Islet precursor cell (in vitro differentiated cells): ENCODE measurements at places on chromosomes 3 and 15.
A peak's percentile ranks its signal among the peaks of the same experiment; 100 is the strongest.

- DNase-seq: peak; percentile 64
Observed at GRCh38 chr15:64775551-64776401, at the start of gene RBPMS2. RBPMS2 (minus strand) TSS chr15:64775589; CDS start chr15:64775319, 270 bp downstream.

GRCh38 chr15:51403946-51404695 lies 62.7 kb downstream of the GLDN start:
- DNase-seq: peak; percentile 63

GRCh38 chr3:63351159-63352007 lies 73.3 kb downstream of the SYNPR start:
- no peak for DNase-seq

DNA sequence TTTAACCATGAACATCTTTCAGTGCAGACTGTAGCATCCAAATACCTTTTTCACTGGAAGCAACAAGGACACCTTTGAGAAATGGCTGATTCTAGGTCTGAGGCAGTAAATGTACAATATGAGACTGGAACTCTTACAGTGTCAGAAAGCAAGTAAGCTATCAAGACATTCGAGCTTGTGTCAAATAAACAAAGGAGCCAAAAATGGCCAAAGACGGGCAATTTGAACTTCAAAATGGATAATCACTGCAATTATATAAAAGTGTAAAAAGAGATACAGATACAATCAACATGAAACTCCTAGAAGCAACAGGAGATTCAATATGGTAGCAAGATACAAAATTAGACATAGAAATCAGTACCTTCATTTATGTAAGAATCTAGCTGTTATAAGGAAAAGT lies 138.5 kb upstream of the CCDC54 start:
- DNase-seq: no peak

GRCh38 chr3:96843505-96844203 lies 29.3 kb downstream of the EPHA6 start:
- no peak for DNase-seq

DNA sequence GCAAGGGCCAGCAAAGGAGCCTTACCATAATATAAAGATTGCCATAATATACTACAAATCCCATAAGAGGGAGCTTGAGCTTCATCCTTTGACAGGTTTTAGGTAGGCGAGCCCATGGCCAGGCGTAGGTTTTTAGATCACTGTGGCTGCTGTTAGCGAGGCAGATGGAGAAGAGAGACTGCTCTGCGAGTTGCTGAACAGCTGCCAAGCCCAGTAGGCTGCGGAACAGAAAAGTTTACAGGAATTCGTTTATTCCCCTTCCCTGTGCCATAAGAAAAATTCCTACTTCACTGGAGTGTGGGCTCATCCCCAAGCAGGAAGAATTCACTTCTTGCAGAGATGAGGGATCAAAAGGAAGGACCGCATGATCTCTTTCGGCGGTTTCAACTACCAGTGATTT lies 30.5 kb downstream of the TMED3 start:
- no peak for DNase-seq

GRCh38 chr15:32652178-32652577 lies 10.7 kb downstream of the SCG5 start:
- DNase-seq: no peak

- DNase-seq: no peak
Observed at GRCh38 chr3:111901637-111902036, 42.6 kb downstream of the PHLDB2 start.

DNA sequence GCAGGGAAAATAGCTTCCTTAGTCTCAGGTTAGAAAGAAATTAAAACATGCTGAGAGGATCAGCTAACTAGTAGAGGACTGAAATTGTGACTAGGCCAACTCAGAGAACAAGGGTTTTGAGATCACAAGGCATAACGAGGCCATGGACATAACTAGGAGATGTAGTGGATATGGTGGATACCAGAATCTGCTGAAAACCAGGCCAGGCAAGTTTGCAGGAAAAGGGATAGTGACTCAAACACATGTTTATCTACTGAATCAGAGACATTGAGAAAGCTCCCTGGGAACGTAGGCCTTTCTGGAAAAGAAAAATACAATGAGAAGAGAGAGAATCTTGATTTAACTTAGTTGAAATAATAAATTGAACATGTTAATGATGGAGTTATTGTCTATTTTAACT lies 326.5 kb upstream of the GBE1 start:
- peak; percentile 78 for DNase-seq

DNA sequence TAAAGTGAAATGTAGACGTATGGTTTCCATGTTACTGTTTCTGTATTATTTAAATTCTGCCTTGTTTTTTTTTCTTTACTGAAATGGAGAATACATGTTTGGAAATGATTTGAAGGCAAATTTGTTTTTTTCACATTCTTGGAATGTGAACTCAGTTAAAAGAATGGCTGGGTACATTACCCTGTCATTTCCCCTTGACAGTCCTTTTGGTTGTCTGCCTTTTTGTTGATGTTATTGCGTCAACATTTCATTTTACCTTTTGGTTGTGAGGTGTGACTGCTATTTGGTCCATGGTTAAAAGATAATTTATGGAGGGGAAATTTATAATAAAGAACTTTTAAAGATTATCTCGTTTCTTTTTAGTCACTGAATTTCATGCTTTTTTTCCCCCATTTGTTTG lies 3.2 kb upstream of the GPR171 start:
- DNase-seq: no peak

GRCh38 chr15:70829371-70830166 lies 24.4 kb downstream of the LARP6 start:
- DNase-seq: no peak

- no peak for DNase-seq
Observed at GRCh38 chr3:39090922-39091321, 16.5 kb downstream of the GORASP1 start.

DNA sequence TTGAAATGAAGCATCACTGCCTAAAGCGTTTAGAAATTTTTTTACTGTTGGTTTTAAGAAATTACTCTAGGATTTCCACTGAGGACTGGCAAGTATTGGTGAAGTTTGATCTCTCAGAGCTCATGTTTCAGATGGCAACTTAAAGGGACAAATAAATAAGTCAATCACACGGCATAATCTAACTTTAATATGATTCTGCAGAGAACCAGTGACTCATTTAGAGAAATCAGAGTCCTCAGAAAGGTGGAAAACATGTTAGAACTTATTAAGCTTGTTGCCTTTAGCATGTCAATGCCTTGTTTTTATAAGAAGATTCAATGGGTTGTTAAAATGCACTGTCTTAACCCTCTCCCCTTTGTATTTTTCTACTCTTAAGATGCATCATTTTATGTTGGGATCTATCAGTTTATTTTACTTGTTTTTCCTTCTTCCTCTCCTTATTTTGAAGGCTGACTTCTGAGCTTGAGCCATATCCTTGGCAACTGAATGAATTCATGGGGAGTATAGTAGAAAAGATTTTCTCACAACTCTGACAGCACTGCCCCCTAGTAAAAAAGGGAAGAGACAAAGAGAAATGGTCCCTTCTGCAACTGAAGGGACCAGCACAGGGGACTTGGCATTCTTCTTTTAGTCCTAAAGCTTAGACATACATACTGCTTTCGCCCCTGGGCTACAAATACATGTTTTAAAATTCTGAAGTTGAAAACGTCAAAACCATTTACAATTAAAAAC lies 431.2 kb downstream of the LPP start:
- no peak for DNase-seq

GRCh38 chr15:43134157-43134635 lies 810 bp downstream of the TMEM62 start:
- DNase-seq: no peak

GRCh38 chr3:119733812-119734211 lies 31.0 kb downstream of the CFAP91 start:
- no peak for DNase-seq

GRCh38 chr3:171383206-171384018 lies 76.8 kb downstream of the TNIK start:
- no peak for DNase-seq

DNA sequence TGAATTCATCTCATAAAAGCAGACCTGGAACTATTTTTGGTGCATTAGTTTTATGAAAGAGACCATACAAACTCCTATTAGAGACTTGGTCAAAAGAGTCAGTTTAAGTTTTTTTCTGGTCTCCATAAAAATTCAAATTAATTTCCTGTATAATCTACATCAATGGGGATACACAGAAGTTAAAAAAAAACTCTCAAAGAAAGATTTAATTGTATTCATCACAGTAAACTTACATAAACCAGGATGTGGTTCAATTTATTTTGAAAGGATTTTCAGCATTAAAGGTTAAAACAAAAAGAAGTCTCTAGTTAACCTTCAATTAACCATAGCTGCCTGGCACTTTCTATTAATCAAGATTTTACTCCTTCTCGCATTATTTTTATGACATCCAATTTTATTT lies 530.3 kb upstream of the KCNMB2 start:
- no peak for DNase-seq

DNA sequence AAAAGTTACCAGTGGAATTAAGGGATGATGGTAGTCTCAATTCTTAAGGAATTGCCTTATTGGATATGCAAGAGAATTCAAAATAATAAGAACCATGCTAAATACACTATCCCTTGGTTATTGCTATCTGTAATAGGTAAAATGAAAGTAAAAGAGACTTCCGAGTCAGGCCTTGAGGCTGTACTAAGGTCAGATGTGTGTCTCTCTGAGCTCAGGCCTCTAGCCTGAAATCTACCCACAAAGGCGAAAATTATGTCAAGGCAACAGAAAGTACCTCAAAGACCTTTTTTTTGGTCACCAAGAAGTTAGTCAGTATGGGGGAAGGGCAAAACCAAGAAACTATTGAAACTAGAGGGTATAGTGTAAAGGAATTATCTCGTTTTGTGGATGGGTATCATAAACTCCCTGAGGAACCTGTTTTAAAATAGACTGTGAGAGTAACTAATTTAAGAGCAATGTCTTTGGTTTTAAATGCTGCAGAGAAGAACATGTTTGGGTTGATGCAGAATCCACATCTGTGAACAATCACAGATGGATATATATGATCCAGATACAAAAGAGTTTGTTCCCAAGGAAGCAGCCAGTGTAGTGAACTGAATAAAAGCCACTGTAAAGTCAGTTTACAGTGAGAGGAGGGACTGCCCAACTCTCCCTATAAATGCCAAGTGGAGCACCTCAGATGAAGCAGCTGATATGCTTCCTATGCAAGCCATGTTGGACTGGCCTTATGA lies 382.3 kb upstream of the SEMA6D start:
- DNase-seq: no peak

- no peak for DNase-seq
Observed at GRCh38 chr15:70038730-70039392, 58.9 kb downstream of the TLE3 start.

- no peak for DNase-seq
Observed at GRCh38 chr3:146966124-146966523, 361.0 kb upstream of the PLSCR5 start.

DNA sequence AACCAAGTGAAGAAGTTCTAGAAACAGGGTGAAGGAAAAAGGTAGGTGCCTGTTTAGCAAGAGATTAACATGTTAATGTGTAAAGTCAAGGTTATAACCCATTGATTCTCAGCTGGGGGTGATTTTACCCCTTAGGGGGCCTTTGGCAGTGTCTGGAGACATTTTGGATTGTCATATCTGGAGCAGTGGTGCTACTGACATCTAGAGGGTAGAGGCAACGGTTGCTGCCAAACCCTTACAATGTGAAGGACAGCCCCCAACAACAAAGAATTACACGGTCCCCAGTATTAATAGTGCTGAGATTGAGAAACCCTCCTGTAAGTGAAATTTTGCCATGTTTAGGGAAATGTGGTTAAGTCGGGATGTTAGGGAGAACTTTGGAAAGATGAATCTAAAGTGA lies 74.7 kb downstream of the CRYBG3 start:
- no peak for DNase-seq

GRCh38 chr15:90624278-90624981 lies 92.7 kb upstream of the BLM start:
- DNase-seq: no peak

GRCh38 chr3:191239407-191240031 lies 40.5 kb downstream of the OSTN start:
- DNase-seq: no peak

- peak; percentile 97 for DNase-seq
Observed at GRCh38 chr3:192727032-192727847, at the start of gene FGF12. FGF12 (minus strand) TSS chr3:192727541.

DNA sequence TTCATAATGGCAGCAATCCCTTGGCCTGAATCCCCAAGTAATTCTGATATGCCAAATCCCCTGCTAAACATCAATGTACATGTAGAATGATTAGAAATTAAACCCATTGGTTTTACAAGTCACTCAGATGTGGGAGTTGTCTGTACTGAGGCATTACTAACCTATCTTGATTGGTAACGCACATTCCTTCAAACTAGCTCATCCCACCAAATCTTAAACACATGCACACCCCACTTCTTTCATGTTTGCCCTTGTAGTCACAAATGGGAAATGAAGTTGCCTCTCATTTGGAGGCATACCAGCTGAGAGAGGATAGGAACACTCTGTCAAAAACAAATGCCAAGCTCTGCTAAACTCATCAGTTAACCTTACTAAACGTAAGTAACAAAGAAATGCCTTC lies 29.1 kb upstream of the MAN2C1 start:
- DNase-seq: no peak

DNA sequence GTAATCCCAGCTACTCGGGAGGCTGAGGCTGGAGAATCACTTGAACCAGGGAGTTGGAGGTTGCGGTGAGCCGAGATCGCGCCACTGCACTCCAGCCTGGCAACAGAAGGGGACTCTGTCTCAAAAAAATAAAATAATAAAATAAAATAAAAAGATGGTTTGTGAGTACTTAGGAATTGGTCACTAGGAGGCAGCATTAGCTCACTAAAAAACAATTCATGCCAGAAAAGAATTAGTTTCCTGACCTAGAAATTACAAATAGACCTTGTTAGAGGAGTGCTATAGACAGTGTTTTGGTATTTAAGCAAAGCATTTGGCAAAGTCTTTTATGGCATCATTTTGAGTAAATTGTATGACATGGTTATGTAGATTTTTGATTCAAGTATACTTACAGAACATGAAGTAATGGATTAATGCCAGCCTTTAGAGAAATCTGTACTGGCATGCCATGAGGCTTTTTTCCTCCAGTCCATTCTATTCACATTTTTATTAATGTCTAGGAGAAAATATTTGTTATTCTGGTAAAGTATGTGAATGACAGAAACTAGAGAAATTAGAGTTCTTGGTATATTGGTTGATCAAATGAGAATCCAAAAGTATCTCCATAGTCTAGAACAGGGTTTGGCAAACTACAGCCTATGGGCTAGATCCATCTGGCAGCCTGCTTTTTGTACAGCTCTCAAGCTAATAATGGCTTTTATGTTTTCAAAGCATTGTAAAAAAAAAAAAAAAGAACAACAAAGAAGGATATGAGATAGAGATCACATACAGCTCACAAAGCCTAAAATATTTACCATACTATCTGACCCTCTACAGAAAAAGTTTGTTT lies 81.6 kb downstream of the LRRC49 start:
- no peak for DNase-seq
